ENCODE measurements at places on chromosomes 4 and X.

DNA sequence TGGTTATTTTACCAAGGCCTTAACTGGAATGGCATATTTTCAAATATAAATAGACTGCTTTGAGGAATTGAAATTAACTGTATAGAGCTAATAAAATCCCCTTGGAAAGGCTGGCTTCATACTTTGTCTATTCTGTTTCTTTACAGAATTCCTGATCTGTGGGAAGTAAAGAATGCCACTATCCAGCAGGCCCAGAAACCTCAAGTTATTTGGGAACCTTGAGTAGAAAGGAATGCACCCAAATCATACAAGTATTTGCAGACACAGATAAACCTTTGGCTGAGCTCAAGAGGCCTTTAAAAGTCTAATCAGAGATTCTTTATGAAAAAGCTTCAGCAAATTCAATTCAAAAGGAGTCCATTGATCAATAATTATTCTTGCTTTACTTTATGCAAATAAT is 975.7 kb upstream of the PABPC4L start:
- DNase-seq, result no peak

GRCh38 chr4:97548186-97548585 is 595.1 kb downstream of the STPG2 start:
- DNase-seq, result no peak

DNA sequence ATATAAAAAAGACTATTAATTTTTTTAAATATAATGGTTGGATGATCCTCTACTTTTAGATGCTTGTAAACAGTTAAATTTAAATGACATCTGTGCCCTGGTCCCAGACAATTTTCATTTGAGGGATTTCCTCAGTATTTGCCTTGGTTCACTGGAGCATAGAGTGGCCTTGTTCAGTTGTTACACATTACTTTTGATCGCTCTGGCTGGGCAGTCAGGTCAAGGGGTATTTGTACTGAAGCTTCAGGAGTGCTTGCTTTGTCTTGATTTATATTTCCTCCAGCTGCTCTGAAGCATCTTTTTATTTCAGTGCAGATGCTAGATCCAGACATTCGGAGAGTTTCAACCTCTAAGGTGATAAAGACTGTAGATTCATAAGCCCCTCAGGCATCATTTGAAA is 50.0 kb downstream of the COMMD8 start:
- DNase-seq, result no peak

- no peak for DNase-seq
These were observed 12.0 kb upstream of the RAB9A start for GRCh38 chrX:13676885-13677284.

DNA sequence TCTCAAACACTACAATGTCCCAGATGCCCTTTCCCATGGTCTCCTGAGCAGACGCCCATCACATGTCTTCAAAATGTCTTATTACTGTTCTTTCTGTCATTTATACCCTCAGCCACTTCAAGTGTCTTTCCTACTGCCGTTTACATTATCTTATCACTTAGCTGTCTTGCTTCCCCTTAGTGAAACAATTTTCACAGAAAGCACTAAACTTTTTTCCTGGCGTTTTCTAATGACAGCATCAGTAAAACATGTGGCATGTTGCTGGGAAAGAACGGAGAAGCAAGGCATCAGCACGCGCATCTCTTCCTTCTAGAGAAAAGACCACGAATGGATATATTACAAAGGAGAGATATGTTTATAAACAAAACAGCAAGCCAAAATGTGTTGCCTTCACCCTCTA is 189.7 kb upstream of the SLIT2 start:
- no peak for DNase-seq

DNA sequence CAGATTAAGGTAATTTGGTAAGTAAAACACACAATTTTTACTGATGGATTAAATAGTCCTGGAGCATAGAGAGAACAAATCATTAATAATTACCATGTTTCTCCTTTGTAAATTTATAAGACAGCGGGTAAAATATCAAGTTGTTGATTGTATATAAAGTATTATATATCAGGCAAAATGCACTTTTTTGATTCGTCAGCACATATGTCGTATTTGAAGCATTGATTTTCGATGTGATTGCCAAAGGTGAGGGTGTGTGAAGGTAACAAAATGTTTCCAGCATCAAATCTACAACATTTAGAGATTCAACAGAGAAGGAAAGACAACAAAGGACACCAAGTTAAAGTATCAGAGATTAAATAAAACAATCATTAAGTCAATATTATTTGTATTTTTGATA is 1437.8 kb upstream of the ADGRL3 start:
- DNase-seq, result no peak

DNA sequence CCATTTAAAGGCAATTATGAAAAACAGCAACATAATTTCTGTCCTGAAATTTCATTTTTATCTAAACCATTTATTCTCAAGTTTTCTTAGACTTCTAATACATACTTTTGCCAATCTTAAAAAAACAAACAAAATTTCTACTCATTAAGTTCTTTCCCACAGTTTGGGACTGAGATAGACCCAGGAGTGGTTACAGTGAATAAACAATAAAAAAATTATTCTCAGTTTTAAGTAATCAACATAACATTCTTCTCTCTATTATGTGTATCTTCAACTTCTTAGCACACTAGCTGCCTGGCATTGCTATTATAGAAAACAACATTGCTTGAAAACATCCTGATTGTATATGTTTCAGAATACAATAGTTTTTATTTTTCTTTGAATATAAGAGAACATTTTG is 532.8 kb downstream of the IL15 start:
- DNase-seq, result no peak

- DNase-seq, result no peak
These were observed 36.7 kb upstream of the RPS6KA6 start for GRCh38 chrX:84224741-84225140.

DNA sequence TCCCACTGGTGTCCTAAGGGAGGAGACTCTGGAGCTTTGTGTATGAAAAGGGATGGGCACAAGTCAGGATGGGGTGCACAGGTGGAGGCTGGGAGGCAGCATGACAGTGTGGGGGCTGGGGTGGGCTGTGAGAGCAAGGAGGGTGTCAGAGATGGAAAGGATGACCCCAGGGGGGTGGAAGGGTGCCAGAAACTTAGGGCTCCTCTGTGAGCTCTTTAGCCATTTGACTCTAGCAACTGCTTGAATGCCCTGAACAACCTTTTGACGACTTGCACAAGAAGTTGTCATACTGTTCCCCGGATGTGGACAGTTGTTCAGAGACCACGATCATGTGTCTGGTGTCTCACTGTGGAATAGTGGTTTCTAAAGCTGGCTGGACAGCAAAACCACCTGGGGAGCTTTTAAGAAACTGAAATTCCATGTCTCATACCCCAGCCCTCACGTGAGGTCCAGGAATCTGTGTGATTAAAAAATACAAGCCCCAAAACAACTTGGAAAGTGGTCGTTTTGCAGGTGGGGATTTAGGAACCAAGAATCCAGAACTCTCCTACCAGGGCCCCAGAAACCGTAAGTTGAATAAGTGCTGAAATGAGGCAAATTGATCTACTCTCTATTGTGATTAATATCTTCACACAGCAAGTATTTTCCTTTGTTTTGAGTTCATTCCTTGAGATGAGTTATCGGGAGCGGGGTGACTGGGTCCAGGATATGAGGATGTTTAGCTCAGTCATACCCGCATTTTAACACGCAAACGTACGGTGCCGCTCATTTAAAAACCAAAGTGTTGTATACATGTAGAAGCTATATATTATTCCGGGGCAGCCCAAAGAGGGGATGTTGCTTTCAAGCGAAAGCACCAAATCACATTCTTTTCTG is 3.4 kb downstream of the RHOH start:
- no peak for DNase-seq

- DNase-seq, result peak; percentile 26
These were observed 1.4 kb downstream of the FGF2 start for GRCh38 chr4:122827879-122828601.
